ENCODE measurements at places on chromosomes 12 and 14. TPM values are rescaled to one million over a fixed set of nuclear protein-coding genes. Genes with fewer than 3 reads are reported as not detected.

GRCh38 chr12:38586789-38587188, 270.2 kb downstream of the ALG10B start:
- DNase-seq, result no peak

- no peak for DNase-seq
These were observed 169.0 kb downstream of the PRIMA1 start for GRCh38 chr14:93619176-93619793.

GRCh38 chr14:103384450-103385151, 614 bp upstream of the MARK3 start:
- no peak for DNase-seq

Gene SRGAP1
- total RNA-seq, result 15.5 TPM

- DNase-seq, result no peak
These were observed 577.8 kb downstream of the RPS29 start for GRCh38 chr14:49008363-49008762.

DNA sequence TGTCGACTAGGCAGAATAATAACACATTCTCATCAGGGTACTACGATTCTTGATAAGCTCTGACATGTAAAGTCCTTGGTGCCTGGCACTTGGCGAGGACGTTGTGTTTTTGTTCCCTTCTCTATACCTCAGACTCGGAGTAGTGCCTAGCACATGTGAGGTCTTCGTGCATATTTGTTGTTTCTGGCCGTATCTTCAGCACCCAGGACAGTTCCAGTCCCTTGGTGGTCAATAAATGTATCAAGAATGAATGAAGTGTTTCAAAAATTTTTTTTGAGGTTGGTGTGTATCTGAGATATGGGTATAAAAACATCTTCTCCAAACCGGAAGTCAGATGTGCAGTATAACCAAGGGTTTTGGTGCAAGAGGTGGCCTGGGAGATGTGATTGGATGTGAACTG, 198.2 kb downstream of the AACS start:
- no peak for DNase-seq

DNA sequence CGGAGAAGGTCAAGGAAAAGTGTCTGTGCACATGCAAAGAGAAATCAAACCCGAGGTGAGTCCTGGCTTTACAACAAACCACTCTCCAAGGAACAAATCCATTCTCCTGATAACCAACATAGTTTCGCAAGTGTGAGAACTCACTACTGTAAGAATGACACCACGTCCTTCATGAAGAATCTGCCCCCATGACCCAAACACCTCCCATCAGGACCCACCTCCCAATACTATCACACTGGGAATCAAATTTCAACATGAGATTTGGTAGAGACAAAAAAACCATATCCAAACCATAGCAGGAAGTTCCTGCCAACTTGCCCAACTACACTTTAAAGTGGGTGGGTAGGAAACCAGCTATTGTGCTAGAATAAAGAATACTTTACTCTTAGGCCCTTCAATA, 2.4 kb upstream of the ERC1 start:
- no peak for DNase-seq

Gene KLRC2
- total RNA-seq, result 0.65 TPM

GRCh38 chr12:80056845-80057244, 42.5 kb upstream of the OTOGL start:
- no peak for DNase-seq

Gene KCNK10
- total RNA-seq, result not detected

Gene APOF
- not detected for total RNA-seq

GRCh38 chr12:17197971-17198370, 592.0 kb upstream of the LMO3 start:
- no peak for DNase-seq

DNA sequence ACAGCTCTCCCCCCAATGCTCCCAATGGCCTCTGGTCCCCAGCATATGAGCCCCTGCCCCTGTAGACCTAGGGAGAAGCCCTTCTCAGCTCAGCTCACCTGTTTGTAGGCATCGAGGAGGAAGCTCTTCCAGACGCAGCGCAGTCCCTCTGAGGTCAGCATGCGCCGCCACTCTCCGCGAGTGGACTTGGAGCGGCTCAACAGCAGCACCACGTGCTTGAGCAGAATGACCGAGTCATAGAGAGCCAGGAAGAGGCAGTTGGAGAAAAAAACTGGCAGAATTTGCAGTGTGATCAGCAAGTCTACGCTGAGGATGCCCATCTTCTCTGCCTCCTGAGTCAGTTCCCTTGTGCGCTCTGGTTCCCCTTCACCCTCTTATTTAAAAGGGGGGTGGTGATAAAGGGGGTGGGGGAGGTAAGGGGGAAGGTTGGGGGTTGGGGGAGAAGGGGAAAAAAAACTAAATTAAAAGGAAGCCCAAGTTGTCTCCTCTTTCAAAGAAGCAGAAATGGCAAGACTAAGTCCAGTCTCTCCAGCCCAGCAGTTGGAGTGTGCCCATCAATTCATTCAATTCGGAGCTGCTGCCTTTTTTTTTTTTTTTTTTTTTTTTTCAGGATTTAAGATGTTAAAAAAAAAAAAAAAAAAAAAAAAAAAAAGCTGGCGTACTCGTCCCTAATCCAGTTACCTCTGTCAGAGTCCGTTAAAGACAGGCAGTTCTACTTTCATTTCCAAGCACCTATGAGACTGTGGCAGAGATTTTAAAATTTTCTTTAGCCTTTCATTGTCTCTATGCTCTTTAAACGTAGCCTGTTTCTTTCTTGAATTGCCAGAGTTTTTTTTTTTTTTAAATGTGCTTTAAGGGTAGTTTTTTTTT, at the start of gene DIO2:
Gene DIO2 (minus strand): TSS at position 352 of the 870 bp plus-strand sequence. CDS start 32 bp downstream, at position 320.
- no peak for DNase-seq

DNA sequence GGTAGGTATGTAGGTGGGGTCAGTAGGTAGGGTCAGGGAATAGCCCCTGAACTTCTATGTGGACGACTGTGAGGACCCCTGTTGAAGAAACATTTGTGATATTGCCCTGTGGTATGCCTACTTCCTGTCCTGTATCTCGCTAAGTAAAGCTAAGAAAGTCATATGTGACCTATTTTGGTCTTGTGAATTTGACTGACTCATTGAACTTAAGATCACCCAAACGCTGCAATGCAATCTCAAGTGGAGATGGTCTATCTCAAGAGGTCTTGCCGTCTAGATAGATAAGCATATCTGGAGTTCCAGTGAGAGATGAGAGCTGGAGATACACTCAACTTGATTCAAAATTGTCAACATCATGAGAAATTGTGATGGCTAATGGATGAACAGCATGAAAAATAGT, 73.8 kb downstream of the TRAFD1 start:
- DNase-seq, result no peak

Gene ADSS1
- 63.2 TPM for total RNA-seq

DNA sequence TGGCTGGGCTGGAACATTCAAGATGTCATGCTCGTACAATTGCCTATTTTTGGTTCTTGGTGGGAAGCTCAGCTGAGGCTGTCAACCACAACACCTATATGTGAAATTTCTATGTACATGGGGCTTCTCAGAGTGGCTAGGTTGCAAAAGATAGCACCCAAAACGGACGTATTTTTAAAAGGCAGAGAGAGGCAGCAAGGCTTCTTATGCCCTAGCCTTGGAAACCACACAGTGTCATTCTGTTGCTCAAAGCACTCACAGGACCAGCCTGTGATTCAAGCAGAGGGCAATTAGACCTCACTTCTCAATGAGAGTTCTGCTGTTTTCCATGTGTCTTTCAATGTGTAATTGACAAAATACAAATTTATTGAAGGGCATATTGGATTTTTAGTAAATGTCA, 134.0 kb downstream of the GXYLT1 start:
- DNase-seq, result no peak

- no peak for DNase-seq
These were observed 2.1 kb downstream of the CBX5 start for GRCh38 chr12:54277823-54278276.

DNA sequence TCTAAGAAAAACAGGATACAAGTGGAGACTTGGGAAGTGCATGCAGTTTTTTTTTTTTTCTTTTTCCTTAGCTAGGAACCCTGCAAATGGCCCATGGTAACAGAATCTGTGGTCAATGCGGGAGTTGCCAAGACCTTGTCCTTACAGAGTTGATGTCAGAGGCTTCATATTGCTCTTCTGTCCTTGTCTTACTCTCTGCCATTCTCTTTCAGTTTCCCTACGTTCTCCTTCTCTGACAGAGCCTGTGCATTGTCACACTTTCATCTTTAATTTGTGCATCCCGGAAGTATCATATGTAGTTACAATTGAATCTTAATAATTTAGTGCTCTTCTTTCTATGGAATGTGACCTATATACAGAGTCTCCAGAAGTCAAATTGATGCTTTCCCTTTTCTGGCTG, 986.9 kb downstream of the TMEM121 start:
- no peak for DNase-seq
